Cortex of kidney (tissue), 1 donor: ENCODE measurements at places on chromosomes 2 and 18.

- no peak for DNase-seq
These were observed 88.1 kb downstream of the LRP1B start for GRCh38 chr2:142042536-142043199.

GRCh38 chr18:22378672-22379282, 38.9 kb downstream of the CTAGE1 start:
- no peak for DNase-seq

DNA sequence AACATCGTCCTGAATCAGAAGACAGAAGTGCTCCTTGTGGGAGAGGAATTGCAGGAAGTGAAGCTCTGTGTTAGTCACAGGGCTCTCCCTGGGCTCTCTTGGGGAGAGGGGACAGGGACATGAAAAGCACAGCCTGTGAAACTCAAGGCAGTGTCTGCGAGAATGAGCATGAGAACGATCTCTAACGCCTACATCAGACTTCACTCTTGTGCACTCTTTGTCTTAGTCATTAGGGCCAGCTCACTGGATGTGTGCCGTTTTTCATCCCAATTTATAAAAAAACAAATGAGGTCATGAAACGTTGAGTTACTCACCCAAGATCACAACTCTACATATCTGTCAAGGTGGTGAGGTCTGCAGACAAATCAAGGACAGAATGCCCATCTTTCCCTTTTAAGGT, 27.0 kb upstream of the TWIST2 start:
- no peak for DNase-seq

DNA sequence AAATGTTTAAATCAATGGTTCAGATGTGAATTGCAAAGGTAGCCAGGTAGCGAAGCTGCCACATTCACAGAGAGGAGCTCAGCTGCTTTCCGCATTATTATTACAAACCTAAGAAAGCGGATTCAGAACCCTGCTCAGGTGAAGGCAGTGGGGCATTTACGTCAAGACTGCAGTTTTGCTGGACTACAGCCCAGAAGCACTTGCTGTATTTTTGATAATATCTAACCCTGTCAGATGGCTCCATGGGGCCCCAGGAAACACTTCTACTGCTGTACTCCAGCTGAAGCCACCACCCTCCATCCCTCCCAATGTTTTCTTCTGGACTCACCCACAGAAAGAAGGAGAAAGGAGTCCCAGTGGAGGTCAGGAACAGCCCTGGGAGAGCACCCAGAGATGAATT, 96.9 kb downstream of the TPO start:
- DNase-seq, result no peak
